ENCODE measurements at places on chromosomes 11 and 22.

GRCh38 chr22:19673660-19674059 lies 40.6 kb upstream of the SEPTIN5 start:
- no peak for DNase-seq

- no peak for DNase-seq
Observed at GRCh38 chr11:34068111-34068510, 16.6 kb downstream of the CAPRIN1 start.

DNA sequence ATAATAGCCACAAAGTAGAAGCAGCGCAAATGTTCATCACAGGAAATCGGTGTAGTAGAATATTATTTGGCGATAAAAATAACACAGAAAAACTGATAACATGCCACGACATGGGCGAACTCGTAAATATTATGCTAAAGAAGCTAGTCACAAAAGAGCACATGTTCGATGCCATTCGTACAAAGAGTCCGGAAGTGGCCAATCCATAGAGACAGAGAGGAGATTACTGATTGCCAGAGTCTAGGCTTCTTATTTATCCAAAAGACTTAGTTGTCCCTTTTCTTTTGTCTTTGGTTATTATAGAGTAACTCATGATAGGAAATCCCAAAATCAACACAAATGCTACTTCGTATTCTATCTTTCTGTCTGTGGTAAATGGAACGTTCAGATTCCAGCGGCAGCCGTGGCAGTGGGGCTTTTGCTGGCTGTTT lies 56.5 kb downstream of the MED15 start:
- no peak for DNase-seq

GRCh38 chr11:126411971-126412381 lies 56.5 kb downstream of the ST3GAL4 start:
- no peak for DNase-seq

DNA sequence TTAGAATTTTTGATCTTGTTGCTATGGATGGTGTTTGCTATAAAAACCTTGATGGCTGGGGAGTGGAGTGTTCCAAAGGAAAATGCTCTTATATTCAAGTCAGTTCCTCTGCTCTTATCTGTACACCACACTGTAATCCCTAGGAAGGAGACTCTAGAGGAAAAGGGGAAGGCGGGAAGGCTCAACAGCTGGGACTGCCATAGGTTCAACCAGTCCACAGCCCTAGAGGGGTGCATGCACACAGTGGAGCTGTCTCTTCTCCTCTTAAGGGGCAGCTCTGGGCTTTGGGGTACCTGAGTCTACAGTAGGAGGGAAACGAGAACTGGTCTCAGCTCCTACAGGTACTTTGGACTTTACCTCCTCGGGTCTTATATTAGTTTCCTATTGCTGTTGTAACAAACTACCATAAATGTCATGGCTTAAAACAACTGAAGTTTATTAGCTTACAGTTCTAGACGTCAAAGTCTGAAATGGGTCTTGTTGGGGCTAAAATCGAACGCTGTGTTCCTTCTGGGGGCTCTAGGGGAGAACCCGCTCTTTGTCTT lies 77.2 kb upstream of the ZBED5 start:
- no peak for DNase-seq

GRCh38 chr11:67436459-67437081 lies 912 bp downstream of the PTPRCAP start:
- DNase-seq = no peak

GRCh38 chr11:117594721-117595120 lies 202.3 kb downstream of the DSCAML1 start:
- DNase-seq = no peak

GRCh38 chr11:125787827-125788226 lies at the start of gene PATE3:
Gene PATE3 (plus strand): TSS chr11:125788127. CDS start chr11:125788152, 25 bp downstream.
- DNase-seq = no peak

DNA sequence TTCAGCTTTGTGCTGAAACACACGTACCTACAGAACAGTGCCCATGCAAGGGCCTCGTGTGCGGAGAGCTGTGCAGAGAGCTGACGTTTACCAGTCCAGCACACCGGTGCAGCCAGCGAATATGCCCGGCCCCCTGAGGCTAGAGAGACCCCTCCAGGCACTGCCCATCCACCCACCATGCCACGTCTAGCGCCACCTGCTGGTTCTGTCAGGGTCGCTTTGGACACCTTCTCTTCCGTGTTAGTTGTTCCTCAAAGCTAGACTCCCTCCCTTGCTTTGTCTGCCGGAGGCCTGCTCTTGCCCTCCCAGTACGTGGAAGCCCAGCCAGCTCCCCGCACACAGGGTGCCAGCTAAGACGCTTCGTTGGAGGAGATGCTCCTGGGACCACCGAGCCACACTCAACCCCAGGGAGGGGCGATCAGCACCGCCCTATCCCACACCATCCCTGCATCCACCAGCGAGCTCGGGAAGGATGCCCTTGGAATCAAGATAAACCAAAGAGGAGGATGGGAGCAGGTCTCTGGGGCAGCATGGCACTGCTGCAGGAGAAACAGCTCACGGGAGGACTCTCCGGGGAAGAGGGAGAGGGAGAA lies 43.4 kb downstream of the CPT1A start:
- no peak for DNase-seq

DNA sequence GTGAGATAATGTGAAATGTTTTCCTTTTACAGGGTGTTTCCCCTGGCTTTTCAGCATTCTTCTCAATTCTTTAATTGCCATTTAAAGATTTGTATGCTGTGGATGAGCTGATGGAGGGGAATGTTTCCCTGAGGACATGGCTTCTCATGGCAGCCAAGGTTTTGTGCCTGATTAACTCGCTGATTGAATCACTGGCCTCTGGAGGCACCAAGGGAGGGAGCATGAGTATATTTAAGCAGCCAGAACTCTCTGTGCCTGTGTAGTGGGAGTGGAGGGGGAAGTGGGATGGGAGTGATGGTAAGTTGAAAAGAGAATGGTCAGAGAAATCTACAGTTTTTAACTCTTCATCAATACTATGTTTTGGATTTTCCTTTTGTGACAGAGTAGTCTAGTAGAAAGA lies 88.7 kb downstream of the STIM1 start:
- no peak for DNase-seq

GRCh38 chr11:33753304-33753967 lies 17.2 kb upstream of the CD59 start:
- no peak for DNase-seq
